ENCODE measurements at places on chromosomes 7 and 10.

- peak; percentile 56 for DNase-seq
These were observed 96.3 kb downstream of the DNAJB6 start for GRCh38 chr7:157432957-157433576.

- DNase-seq: no peak
These were observed 78.9 kb downstream of the ADAM12 start for GRCh38 chr10:126309228-126309883.

- no peak for DNase-seq
These were observed 8.2 kb downstream of the INPP5A start for GRCh38 chr10:132545659-132546367.

GRCh38 chr10:76717141-76717540 is 920.5 kb downstream of the KCNMA1 start:
- DNase-seq: no peak

DNA sequence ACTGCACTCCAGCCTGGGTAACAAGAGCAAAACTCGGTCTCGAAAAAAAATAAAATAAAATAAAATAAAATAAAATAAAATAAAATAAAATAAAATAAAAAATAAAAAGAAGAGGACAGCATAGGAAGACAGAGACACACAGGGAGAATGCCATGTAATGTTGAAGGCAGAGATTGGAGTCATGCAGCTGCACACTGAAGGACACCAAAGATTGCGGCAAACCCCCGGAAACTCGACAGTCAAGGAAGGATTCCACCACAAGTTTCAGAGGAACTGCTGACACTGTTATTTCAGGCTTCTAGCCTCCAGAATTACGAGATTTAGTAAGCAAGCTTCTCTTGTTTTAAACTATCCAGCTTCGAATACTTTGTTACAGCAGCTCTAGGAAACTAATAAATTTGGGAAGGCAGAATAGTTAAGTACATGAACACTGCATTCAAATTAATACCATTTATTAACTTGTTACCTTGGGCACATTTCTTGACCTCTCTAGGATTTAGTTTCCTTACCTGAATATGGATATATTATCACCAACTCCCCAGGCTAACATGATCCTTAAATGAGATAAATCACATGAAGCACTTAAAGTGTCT is 9.5 kb downstream of the CPED1 start:
- no peak for DNase-seq

- DNase-seq: no peak
These were observed 63.1 kb upstream of the ICA1 start for GRCh38 chr7:8325067-8325466.

DNA sequence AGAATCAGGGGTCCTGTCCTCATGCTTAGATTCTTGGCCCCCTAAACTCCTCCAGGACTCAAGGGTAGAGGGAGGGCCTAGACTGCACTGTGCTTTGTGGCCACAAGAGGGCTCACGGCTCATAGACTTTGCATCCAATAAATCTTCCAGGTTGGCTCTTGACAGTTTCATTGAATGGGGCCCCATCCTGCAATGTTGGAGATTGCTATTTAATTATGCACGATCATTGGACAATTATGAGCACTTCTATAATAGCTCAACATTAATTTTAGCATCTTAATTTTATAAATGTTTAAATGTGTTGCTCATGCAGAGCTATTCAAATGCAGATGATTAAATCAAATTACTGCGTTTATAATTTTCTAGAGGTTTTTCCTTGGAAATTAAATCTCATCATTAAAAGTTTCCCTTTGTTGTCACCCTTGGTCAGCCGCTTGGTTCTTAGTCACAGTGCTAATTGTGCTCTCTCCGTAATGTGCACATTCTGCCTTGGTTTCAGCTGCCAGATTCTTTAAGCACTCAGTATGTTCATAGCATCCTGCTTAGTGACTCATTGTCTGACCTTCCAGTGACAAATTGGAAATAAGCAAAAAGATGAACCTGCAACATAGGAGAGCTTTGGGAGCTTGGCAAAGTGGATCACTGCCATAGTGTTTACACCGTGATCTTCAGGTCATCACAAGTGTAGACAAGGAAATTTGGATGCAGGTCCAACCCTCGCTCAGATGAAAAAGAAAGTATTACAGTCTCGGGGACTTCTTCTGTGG is 33.4 kb upstream of the PLPP4 start:
- DNase-seq: peak; percentile 57

GRCh38 chr10:45040921-45041542 is 40.3 kb downstream of the ZNF22 start:
- no peak for DNase-seq

- no peak for DNase-seq
These were observed 76.1 kb upstream of the DGKB start for GRCh38 chr7:14978687-14979086.

DNA sequence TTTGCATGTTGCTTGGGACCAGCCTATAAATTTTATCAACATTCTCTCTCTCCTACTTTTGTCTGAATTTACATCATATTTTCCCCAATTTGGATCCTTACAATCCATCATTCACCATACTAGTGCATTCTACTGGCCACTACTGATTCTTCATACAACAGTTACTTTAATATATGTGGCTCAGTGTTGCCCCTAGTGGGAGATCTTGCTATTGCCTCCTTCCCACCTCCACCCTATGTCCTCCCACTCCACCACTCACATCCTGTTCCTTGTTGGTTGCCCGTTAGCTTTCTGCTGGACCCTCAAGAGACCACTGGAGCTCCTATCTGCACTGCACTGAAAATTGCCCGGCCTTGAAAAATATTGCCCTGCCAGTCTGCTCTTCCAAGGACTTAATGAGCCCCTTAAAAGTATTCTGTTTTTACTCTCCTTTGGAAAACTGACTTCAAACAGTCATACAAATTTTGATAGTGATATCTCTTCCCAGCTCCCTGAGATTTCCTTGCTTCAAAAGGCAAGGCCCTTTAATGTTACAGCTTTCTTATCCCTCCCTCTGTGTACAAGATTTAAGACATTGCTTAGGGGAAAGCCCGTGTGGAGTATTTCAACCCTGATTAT is 243.2 kb upstream of the TMEM229A start:
- no peak for DNase-seq

- no peak for DNase-seq
These were observed 1.7 kb upstream of the MNX1 start for GRCh38 chr7:157012113-157012547.

GRCh38 chr7:159143780-159144757 is 598 bp downstream of the VIPR2 start:
- peak; percentile 23 for DNase-seq

DNA sequence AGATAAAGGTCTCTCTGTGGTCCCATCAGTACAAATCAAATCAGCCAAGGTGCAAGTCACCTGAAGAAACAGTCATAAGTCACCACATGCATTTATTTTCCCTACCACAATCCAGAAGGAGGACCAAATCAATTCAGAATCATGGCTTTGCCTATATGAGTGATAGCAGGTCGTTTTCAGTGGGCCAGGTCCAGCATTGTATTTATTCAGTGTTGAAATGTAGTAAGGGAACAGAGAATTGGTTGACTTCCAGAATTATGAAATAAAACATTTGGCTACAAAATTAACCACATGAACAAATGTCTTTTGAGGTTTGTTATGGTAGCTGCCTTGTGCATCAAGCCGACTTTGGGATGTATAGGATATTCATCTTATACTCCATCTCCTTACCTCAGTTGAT is 88.4 kb downstream of the POLR1F start:
- no peak for DNase-seq

DNA sequence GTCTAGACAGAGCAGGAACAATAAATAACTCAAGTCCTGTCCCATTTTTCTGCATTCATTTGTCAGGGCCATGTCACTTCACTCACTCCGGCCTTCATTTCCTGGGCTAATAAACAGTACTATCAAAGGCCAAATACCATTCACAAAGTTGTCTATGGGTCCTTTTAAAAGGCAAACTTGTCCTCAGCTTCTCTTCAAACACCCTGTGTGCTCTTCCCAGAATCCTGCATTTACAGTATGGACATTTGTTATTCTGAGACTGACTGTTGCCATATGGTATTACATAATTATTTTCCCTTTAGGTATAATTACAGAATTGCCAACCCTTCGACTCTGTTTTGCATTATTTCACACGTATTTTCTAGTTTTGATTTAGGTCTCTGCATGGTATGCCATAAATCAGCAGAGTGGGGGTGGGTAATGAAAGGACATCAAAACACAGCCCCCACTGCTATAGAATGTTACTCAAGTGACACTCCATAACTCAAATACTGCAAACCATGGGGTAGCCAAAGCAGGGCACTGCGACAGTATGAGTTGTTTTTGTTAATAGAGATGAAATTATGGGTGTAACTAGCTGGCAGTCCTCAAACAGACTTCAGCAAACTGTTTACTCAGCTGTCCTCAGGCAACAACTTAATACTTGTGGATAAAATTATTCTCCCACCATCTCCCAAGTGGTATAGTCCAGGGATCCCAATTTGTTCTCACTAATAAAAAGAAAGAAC is 183.7 kb downstream of the TRIL start:
- DNase-seq: no peak

DNA sequence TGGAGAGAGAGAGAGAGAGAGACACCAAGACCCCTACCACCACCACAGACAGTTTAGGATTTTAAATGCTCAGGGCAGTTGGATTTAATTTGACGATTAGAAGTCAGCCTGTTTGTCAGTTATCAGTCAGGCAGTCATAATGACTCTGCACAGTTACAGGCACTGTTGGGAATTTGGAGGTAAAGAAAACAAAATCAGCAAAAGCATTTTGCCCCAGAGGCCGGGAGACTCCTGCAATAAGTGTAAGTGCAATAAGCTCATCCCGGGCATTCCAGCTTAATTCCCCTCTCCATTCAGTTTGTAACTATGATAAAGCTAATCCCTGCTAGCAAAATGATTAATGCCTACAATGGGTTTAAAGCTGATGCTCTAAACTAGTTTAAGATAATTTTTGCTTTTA is 13.5 kb downstream of the SEMA3C start:
- DNase-seq: no peak

GRCh38 chr10:26855186-26855585 is 5.6 kb downstream of the ABI1 start:
- DNase-seq: no peak

- no peak for DNase-seq
These were observed 122.7 kb upstream of the PDSS1 start for GRCh38 chr10:26574783-26575182.

DNA sequence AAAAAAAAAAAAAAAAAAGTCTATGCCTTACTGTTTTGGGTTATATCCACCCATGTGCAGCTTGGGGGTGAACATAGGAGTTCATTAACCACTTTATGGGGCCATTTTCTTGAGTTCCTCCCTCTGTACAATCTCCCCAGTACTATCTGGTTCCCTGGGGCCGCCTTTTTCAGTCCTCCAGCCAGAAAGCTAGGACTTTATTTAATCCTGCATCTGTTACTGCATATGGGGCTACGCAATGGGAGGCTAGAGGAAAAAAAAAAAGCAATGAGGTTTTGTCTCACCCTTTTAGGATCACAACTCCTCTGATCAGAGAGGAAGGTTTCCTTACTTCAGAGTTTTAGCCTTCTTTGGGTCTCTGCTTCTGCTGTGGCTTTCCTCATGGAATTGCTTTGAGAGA is 51.0 kb downstream of the BTRC start:
- no peak for DNase-seq

GRCh38 chr7:44306606-44307005 is 18.8 kb downstream of the CAMK2B start:
- DNase-seq: no peak

GRCh38 chr10:35339942-35340341 is 3.6 kb downstream of the CCNY start:
- DNase-seq: no peak
